Activated T-cell treated with anti-CD3 and anti-CD28 coated beads for 4 hours (primary cell): ENCODE measurements at places on chromosomes 1 and 21.

DNA sequence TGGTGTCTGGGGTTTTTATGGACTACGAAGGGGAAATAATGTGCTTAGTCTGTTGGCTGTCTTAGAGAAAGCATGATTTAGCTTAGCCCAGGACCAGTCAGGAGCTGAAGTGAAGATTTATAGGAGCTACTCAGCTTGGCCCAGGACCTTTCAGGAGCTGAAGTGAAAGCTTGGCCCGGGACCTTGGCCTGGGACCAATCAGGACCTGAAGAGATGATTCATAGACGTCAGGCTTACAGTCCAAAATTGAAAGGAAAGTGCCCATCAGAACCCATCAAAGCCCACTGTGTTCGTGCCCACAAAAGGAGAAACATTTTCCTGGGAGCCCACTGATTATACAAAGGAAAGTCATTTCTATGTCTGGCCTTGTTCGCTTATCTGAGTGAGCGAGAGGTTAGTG is 35.6 kb downstream of the MSTO1 start:
- no peak for DNase-seq

DNA sequence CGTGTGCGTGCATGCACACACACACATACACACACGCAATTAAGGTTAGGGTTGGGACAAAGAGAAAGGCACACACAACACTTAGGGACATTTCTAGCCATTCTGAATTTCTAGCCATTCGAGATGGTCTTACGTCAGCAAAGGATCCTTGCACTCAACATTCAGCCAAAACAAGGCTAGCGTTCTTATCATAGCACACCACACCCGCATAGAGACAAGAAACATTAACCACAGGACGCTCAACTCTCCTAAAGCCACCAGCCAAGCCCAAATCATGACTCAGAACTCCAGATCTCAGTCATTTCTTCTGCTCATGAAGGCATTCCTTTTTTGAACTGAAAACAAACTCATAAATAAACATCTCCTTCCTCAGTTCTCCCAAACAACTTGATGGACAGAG is 106.8 kb downstream of the LMO4 start:
- no peak for DNase-seq

DNA sequence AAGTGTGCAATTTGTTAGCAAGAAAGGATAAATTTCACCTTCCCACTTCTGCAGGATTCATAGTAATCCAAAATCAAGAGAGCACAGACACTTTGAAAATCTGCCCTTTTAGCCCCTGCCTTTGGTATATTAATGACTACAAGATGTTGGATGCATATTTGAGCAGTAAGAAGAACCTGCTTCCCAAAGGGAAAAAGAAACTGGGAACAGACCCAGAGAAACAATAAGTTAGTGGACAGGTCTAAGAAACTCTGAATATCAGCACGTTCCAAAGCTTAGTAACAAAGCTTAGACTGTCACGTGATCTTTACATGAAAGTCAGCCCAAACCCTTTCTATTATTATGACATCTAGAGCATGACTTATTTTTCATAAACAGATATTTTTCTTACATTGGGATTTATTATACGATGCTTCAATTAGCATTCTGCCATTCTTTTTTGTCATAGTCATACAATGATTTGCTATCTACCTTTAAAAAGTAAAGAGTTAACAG is 390.9 kb upstream of the ADGRL2 start:
- DNase-seq = no peak

- DNase-seq = no peak
Observed at GRCh38 chr21:26773058-26773457, 72.2 kb downstream of the ADAMTS1 start.

DNA sequence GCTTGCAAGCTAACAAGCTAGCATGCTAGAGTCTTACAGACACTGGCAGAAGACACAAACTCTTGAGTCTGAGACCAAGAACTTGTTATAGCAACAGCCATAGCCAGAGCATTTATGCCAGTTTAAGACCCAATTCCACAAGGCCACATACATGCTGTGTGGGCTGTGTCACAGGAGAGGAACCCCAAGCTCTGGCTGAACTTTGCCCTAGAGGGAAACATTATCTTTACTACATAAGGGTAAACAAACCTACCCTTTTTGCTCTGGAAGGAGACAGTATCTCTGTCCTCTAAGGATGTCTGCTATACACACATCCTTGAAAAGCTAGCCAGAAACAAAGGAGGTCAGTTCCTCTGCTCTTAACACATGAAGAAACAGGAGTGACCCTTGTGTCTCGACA is 70.3 kb downstream of the HSF2BP start:
- DNase-seq = no peak

DNA sequence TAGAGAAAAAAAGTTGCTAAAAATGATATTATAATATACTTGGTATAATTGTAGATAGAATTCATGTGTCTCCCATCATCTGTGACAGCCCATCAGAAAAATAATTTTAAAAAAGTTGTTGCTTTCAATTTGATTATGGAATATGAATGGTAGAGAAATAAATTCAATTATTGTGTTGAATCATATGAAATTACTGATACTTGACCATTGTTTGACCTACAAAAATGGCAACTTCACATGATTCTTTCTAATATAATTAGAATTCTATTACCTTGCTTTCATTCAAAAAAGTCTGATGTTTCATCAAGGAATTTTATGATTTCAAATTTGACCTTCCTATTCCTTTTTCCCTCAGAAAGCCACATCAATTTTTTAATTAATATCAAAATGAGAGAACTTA is 11.5 kb downstream of the ESRRG start:
- DNase-seq = no peak

DNA sequence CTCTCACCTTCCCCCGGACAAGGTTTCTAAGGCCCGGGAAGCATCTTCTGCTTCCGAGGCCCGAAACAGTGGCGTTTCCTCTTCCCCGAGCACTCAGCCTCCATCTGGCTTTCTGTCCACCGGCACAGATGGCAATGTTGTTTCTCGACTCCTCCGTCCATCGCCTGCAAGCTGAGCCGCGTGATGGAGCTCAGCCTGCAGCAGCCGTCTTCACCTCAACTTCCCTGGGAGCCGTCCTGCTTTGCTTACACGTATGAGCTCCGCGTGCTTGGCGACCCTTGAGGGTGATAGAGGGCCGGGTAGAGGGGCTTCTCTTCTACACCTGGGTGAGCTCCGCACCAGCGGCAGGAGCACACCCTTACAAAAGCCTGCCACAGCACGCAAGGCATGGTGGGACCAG is 80.4 kb downstream of the AJAP1 start:
- DNase-seq = no peak

DNA sequence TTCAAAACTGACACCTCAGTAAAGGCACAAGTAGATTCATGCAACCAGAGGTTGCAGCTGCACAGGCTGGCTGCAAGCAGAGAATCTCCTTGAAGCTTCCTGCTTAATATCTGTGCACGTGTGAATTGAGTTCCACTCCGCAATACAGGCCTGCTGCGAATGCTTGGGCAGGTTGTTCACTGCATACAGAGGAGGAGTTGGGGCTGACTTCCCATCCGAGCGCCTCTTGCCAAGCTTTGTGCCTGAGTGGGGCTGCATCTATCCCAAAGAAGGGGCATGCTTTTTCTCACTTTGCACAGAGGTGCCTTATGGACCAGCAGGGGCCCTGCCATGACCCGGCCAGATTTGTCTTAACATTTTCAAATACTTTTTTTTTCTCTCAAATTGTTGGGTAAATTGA is 17.9 kb upstream of the PADI1 start:
- no peak for DNase-seq

- no peak for DNase-seq
Observed at GRCh38 chr1:192740214-192740613, 68.6 kb upstream of the RGS2 start.

DNA sequence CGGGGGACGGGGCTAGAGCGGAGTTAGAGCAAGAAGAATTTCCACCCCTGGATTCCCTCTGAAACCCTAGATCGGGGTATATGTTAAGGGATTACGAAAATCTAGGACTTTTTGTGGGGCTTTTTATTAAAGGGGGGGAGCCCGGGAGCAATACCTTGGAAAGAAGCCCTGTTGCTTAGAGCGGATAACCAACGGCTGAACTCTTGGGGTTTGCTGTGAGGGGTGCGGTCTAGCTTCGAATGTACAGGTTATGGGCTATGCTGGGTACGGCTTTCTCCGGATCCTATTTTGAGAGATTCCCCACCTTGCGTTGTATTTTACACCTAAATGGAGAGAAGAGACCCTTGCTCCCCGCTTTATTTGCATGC is 626 bp downstream of the DYRK3 start:
- no peak for DNase-seq

GRCh38 chr1:171257607-171258076 is 9.3 kb downstream of the FMO1 start:
- no peak for DNase-seq

- no peak for DNase-seq
Observed at GRCh38 chr1:86957221-86957620, 42.8 kb downstream of the HS2ST1 start.

DNA sequence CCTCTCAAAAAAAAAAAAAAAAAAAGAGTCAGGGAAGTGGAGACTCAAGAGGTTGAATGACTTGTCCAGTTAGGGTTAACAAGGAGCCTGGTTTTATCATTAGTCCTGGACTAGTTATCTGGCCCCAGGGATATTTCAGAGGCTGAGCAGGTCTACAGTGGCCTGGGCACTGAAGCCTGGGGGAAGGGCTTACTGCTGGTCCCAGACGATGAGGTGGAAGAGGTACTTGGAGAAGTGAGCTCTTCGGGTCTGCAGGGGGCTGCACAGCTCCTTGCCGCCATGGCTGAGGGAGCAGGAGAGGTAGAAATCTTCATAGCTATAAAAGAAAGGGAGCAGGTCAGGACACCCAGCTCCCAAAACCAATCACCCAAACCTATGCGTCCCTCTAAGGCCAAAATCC is 40.1 kb downstream of the PIK3C2B start:
- DNase-seq = no peak

- no peak for DNase-seq
Observed at GRCh38 chr1:73160759-73161158, 878.4 kb upstream of the NEGR1 start.

GRCh38 chr1:79037085-79037484 is 30.6 kb upstream of the ADGRL4 start:
- no peak for DNase-seq

DNA sequence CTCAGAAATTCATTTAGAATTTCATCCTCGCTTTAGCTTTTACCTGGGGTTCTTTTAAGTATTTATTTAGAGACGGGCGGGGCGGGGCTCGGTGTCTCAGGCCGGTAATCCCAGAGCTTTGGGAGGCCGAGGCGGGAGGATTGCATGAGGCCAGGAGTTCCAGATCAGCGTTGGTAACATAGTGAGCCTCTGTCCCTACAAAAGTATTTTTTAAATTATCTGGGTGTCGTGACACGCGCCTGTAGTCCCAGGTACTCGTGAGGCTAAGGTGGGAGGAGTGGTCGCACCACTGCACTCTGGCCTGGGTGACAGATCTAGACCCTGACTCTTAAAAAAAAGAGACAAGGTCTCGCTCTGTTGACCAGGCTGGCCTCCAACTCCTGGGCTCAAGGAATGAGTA is 942 bp upstream of the RSBN1 start:
- no peak for DNase-seq

DNA sequence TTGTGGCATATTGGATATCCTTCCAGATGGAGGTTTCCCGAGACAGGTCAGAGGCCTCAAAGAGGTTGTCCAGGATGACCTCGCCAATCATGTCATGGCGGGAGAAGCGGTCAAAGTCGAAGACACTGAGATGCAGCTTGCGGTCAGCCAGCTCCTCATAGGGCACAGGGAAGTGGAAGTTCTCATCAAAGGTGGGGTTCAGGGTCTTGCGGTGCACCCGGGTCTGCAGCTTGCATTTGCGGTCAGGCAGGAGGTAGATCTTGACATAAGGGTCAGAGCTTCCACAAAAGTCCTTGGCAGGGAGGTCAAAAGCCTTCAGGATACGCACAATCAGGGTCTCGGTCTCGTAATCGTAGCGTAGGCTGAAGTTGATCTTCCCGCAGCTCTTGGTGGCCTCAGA is 16.2 kb downstream of the SYT6 start:
- DNase-seq = no peak

GRCh38 chr1:226526801-226527595 is 21.6 kb upstream of the STUM start:
- DNase-seq = no peak

GRCh38 chr1:904310-904950 is 19.3 kb upstream of the SAMD11 start:
- peak; percentile 75 for DNase-seq

DNA sequence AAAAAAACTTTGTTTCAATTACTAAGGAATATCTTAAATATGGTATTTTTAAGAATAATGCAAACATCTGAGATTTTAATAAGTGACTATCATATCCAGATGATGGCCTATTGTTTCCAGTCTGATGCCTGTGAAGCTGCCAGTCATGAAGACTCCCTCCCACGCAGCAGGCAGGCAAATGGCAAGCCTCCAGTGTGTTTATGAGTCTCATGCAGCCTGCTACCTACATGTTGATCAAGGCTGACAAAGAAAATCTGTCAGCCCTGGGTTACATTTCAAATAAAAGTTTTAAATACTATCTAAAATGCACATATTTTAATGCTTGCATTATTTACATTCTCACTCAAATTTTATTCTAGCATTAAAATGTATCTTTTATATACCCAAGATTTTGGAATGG is 137.6 kb upstream of the RNPC3 start:
- no peak for DNase-seq

- no peak for DNase-seq
Observed at GRCh38 chr1:51472359-51472758, 46.7 kb downstream of the EPS15 start.

- no peak for DNase-seq
Observed at GRCh38 chr1:90721210-90722194, 4.4 kb upstream of the BARHL2 start.

DNA sequence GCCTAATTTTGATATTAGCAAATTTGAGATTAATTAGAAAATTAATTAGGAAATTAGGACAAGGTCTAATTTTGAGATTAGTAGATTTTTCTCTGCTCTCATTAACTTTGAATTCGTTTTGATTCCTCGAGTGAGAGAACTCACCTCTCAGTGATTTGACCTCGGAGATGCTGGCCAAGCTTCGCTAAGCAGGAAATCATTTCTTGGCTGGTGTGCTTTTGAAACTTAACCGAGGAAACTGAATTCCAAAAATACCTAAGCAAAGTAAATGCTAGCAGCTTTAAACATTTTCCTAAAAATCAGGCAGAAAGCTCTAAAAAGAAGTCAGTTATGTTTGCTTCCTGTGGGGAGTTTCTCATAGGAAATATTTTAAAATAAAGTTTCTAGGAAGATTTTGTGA is 34.9 kb downstream of the CDC14A start:
- no peak for DNase-seq

GRCh38 chr1:41698916-41699860 is 214.7 kb upstream of the EDN2 start:
- DNase-seq = no peak

DNA sequence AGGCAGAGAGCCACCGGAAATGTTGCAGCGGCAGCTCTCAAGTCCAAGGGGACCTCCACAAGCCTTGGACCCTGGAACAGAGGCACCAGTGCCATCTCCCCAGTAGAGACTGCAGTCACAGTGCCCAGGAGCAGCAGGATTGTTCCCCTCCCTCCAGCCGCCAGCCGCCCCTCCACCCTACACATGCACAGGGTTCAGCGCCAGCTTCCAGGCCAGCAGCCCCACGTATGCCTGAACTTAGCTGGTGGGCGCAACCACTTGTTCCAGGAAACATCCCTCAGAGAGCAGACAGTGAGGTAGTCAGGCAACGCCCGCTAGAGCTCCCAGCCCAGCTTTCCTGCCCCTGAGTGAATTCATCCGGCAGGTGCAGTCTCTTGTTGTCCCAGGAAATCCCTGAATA is 1098.1 kb upstream of the NCAM2 start:
- DNase-seq = no peak

- no peak for DNase-seq
Observed at GRCh38 chr1:221078260-221078965, 199.2 kb downstream of the HLX start.

- no peak for DNase-seq
Observed at GRCh38 chr1:54549181-54549924, 1.3 kb downstream of the ACOT11 start.

GRCh38 chr1:219323426-219323825 is 149.7 kb downstream of the LYPLAL1 start:
- DNase-seq = no peak
